ENCODE measurements at places on chromosomes 6 and 20.
A peak's percentile ranks its signal among the peaks of the same experiment; 100 is the strongest.

DNA sequence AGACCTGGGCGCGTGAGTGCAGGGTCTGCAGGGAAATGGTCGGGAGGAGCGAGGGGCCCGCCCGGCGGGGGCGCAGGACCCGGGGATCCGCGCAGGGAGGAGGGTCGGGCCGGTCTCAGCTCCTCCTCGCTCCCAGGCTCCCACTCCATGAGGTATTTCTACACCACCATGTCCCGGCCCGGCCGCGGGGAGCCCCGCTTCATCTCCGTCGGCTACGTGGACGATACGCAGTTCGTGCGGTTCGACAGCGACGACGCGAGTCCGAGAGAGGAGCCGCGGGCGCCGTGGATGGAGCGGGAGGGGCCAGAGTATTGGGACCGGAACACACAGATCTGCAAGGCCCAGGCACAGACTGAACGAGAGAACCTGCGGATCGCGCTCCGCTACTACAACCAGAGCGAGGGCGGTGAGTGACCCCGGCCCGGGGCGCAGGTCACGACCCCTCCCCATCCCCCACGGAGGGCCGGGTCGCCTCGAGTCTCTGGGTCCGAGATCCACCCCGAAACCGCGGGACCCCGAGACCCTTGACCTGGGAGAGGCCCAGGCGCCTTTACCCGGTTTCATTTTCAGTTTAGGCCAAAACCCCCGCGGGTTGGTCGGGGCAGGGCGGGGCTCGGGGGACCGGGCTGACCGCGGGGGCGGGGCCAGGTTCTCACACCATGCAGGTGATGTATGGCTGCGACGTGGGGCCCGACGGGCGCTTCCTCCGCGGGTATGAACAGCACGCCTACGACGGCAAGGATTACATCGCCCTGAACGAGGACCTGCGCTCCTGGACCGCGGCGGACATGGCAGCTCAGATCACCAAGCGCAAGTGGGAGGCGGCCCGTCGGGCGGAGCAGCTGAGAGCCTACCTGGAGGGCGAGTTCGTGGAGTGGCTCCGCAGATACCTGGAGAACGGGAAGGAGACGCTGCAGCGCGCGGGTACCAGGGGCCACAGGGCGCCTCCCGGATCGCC lies 54.2 kb upstream of the HLA-A start:
- peak; percentile 53 for DNase-seq

GRCh38 chr20:48404598-48404997 lies 423.2 kb downstream of the PREX1 start:
- no peak for DNase-seq

DNA sequence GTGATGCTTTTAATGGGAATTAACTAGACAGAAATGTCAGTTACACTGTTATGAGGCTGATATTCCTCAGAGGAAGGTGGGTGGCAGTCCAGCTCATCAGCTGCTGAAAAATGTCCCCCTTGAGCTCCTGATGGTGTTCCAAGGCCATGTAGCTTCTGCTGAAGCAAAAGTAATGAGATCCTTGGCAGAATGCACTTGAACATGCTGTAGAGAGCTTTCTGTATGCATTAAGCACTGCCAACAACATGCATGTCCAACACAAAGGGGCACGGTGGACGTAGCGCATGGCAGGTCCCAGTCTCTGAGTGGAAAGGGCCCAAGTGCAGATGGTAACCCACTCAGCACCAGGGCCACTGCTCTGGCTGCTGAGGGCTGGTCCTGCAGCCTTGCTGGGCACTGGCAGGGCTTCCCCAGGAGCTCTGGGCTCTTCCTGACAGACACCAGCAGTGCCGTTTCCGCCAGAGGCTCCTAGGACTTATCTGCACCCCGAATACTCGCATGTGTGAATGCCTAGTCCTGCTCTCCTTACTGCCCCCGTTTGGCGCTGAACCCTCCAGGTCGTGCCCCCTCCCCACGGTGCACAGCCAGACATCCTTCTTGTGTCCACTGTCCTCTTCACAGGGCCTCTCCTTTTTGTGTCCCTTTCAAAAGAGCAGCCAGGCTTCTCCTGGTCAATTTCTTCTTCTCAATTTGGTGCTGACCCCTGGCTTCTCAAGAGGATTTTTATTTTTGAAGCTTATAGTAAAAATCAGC lies 18.6 kb upstream of the SYNDIG1 start:
- DNase-seq = no peak

- no peak for DNase-seq
These were observed 95.5 kb downstream of the KCNB1 start for GRCh38 chr20:49386848-49387580.

DNA sequence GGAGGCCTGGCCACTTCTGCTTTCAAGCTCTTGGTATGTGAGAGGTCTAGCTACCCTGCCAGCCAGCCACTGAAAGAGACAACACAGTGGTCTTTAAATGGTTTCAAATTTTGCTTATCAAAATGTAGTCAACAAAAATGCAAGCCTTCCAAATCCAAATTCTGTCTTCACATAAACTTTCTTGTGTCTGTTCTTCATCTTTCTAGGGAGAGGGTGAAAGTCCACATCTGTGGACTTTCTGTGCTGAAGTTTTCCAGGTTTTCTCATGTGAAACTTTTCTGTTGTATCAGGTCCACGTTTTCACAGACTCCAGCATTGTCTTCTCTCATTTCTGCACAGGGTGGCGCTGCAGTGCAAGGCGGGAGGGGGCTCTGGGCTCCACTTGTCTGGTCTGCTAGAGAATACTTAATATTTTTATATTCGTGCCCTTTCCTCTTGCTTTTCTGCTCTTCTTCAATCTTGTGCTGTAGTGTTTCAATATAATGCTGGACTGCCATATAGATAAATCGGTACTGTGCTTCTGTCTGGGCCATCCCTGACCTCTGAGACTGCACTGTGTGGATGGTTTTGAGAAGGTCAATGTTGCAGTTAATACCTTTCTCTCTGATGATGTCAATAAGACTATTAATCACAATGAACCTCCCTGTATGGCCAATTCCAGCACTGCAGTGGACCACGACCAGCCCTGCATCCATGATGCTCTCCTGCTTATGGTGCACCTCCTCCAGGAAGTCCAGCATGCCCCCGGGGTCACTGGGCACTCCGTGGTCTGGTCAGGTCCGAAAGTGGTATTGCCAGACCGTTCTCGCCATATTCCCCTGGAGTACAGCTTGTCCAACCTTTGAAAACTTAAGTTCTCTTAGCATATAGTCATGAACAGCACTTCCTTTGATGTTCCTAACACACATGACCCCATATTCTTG lies 161.6 kb upstream of the TNFAIP3 start:
- peak; percentile 42 for DNase-seq

- no peak for DNase-seq
These were observed 137.0 kb downstream of the FOXA2 start for GRCh38 chr20:22447447-22447778.

GRCh38 chr6:137087902-137088301 lies 43.1 kb upstream of the IL20RA start:
- no peak for DNase-seq

- peak; percentile 3 for DNase-seq
These were observed 23.6 kb downstream of the PKHD1 start for GRCh38 chr6:52063584-52064344.

- no peak for DNase-seq
These were observed 31.4 kb downstream of the TFAP2A start for GRCh38 chr6:10383331-10384090.

DNA sequence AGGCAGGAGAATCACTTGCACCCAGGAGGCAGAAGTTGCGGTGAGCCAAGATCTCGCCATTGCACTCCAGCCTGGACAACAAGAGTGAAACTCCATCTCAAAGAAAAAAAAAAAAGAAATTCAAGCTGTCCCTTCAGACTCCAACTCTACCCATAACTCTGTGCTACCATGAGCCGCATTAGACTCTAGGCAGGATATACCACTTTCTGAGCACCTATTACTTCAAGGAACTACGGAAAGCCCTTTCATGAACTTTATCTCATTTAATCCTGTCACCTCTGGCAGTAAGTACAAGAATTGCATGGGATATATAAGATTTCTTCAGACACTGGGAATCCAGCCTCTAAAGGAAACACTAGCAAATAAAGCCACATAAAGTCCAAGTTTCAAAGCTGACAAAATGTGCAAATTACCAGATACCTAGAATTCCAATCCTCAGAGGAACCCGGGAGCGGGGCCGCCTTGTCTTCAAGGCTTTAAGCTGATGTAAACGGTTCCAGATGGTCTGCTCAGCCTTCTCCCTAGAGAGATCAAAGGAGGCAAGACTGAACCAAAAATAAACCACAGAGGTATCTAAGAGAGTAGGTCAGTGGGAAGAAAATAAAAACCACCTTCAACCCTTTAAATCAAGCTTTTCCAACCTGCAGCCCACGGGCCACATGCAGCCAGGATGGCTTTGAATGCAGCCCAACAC lies 9.4 kb downstream of the CDK5RAP1 start:
- no peak for DNase-seq

DNA sequence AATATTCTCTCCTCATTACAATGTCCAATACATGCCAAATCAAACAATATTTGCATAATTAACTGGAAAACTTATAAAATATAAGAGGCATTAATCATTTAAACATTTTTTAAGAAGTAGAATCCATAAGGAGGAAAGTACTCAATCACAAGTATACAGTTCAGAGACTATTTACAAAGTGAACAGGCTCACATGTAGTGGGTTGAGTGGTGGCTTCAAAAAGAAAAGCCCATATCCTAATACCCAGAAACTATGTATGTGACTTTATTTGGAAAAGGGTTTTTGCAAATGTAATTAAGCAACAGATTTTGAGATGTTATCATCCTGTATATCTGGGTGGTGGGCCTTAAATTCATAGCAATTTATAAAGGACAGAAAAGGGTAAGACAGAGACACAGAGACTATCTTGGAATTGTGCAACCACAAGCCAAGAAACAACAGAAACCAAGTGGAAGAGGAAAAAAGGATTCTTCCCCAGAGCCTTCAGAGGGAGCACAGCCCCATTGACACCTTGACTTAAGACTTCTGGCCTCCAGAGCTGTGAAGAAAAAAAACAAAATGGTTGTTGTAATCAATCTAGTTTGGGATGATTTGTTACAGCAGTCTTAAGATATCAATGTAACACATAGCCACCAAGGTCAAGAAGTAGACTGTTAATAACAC lies 32.7 kb upstream of the CRISP1 start:
- no peak for DNase-seq

GRCh38 chr20:23282546-23282945 lies 68.0 kb upstream of the NXT1 start:
- DNase-seq = no peak

DNA sequence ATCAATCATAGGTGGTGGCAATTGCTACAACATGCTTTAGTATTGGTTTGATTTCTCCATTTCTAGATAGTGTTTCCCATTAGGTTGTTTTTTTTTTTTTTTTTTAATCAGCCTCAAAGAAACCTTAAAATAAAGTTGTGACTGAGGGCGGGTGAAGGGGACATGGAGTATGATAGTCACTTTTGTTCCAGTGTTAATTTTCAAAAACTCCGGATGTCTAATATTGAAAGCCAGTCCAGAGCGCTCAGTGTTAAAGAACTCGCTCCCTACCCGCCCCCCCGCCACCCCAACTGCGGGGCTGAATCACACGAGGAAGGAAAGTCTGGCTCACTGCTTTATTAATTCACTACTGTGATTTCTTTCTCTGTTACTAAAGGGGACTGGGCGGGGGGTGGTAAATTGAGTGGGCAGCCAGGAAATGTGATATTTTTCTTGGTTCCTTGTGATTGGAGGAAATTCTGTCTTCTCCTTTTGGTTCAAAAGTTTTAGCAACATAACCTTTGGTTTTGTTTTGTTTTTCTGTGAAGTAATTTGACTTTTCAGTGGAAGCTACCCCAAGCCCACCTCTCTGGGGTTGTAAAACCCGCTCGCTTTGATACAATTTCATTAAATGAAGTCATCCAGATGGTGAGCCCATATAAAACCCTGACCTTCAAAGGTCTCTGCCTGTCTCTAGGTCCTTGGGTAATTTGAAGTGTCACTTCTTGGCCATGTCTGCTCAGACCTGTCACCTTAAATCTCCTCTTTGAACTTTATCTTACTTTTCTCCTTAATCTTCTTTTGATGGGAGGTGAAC lies 38.0 kb downstream of the TNFAIP3 start:
- DNase-seq = no peak
